ENCODE measurements at places on chromosomes 3 and 15.

- no peak for DNase-seq
Measured at GRCh38 chr15:38690216-38690615, 125.6 kb upstream of the RASGRP1 start.

GRCh38 chr3:141814375-141814774 is 51.2 kb downstream of the GRK7 start:
- DNase-seq: no peak

- DNase-seq: no peak
Measured at GRCh38 chr3:71462586-71462985, 120.9 kb downstream of the FOXP1 start.

DNA sequence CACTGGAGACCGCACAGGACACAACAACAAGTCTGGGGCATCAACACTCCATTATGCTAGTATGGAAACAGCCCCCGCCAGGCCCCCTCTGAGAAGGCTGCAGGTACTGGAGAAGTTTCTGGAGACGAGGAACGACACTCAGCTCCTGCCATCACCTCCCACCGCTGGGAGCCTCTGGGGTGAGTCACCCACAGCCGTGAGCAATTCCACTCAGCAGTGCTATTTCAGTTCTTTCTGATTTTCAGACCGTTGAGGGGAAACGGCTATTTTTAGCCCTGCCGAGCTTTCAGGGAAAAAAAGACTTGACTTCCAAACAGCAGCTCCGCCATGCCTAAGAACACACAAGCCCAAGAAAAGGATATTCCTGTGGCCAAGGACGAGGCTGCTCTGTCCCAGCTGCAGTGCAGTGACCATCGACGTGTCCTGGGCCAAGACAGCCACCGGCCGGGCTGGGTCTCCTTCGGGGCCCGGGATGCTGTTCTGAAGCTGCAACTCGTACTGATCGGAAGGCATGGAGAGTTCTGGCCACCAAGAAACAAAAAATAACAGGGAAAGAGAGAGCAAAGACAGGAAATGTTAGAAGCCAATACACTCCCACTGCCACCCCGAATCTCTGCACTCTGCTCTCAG is 40.8 kb downstream of the NUP210 start:
- DNase-seq: peak; percentile 82

DNA sequence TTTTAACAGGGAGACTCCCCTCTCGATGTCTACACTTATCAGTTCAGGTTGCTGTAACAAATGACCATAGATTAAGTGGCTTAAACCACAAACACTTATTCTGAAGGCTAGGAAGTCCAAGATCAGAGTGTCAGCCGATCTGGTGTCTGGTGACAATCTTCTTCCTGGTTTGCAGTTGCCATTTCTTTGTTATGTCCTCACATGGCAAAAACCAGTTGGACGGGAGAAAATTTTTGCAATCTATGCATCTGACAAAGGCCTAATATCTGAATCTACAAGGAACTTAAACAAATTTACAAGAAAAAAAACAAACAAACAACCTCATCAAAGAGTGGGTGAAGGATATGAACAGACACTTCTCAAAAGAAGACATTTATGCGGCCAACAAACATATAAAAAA is 116.9 kb upstream of the FOXB1 start:
- DNase-seq: no peak

DNA sequence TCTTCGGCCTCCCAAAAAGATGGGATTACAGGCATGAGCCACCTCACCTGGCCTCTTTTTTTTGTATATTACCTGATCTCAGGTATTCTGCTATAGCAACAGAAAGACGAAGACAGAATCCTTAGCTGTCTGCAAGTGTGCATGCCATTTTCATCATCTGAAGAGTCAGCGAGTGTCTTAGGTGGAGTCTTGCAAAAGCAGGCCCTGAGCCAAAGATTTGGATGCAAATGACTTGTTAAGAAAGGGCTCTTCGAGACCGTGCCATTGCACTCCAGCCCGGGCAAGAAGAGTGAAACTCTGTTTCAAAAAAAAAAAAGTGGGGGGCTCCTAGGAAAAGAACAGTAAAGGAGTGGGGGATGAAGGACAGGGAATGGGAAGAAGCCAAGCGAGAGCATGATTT is 10.2 kb upstream of the TRIM69 start:
- DNase-seq: peak; percentile 58

- DNase-seq: peak; percentile 66
Measured at GRCh38 chr3:15420871-15421270, 6.5 kb downstream of the METTL6 start.

DNA sequence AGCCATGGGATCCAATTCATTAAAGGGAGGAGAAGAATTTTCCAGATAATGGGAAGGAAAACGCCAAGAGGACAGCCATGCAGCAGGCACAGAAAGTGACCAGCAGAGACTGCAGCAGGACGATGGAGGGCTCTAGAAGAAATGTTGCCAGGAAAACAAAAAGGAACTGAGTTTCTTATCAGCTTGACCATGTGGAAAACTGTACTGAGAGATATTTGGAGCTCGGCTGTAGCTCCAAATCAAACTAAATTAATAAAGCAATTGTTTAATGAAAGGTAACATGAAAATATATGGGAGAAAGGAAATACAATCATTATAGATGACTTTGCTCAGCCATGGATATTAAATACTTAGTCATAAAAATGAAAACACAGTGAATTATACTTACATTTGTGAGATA is 63.7 kb downstream of the SSR3 start:
- no peak for DNase-seq

GRCh38 chr3:139128803-139129202 is 84.1 kb upstream of the PRR23C start:
- peak; percentile 31 for DNase-seq

DNA sequence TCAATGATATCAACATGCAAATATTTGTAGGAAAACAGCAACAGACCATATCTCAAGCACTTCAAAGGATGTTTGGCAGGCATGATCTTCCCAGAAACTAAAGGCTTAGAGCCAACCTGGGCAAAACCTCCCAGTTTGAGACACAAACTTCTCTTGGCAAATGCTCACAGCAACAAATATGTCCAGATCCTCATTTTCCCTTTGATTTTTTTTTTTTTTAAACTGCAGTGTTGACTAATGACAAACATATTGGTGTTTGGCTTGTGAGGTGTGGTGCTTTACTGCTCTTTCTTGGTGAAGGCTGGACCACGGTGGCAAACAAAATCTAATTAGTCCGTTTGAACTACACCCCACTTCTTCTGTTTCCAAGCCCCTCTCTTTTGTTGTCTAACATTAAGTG is 87.2 kb downstream of the EBLN2 start:
- DNase-seq: no peak

DNA sequence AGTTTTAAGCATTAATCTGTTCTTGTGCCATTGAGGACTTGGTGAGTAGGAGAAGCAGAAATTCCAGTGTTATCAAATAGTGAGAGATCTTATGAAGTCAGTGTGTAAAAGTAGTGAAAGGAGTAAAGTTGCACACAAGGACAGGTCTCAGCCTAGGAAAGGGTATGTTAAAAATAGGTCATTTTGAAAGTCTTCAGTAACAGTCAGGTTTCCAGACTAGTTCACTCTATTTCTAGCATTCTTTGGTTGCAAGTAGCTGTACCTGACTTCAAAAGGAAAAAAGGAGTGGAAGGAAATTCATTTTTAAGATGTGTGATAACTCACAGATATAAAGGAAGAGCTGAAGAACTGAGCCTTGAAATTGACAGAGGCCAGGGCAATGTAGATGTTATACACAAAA is 250.1 kb upstream of the SATB1 start:
- no peak for DNase-seq

DNA sequence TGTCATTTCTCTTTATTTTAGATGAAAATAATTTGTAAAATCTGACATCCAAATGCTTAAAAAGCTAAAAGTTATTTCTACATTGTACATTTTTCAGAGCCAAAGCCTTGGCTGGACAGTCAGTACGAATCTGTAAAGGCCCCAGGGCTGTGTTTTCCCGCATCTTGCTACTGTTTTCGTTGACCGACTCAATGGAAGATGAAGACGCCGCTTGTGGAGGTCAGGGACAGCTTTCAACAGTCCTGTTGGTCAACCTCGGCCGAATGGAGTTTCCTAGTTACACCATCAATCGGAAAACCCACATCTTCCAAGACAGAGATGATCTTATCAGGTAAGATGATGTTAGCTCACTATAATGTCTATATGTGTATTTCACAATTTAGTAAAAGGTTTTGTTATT is 10.0 kb downstream of the FAN1 start:
- no peak for DNase-seq

DNA sequence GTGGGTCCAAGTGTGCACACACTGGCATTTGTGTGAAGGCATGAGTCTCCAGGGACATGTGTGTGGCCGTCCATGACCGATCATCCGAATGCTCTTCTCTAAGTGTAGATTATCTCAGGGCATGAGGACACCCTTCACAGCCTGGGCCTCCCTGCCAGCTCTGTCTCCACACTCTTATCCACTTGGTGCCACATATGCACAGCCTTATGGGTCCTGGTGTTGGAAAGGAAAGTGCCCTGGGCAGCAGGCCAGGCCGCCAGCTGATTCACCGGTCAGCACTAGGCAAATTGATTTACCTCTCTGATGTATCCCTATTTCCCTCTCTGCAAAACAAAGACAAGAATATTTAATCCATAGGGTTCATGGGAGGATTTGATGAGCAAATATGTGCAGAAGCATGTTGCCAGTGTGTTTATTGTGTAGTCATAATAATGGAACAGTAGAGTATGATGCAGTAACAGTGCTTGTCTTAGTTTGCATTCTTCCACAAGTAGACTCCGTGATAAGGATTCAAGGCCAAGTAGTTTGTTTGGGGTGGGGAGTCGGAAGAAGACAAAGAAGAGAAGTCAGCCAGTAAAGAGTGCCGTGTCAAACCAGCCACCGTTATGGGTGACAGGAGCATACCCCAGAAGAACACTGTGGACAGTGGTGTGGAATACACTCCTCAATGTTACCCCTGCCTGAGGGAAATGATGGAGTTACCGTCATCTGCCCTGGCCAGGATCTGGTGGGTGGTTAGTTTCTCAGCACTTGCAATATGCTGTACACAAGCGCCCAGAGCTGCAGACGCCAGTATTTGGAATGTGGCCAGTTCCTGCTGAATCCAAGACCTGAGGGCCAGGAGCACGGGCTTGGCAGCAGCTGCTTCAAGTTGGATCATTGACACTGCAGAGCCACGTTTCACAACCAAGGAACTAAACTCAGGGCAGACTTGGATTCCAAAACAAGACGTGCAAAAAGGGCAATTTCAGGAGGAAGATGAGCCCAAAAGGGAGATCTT is 85.1 kb downstream of the MTHFS start:
- peak; percentile 60 for DNase-seq

DNA sequence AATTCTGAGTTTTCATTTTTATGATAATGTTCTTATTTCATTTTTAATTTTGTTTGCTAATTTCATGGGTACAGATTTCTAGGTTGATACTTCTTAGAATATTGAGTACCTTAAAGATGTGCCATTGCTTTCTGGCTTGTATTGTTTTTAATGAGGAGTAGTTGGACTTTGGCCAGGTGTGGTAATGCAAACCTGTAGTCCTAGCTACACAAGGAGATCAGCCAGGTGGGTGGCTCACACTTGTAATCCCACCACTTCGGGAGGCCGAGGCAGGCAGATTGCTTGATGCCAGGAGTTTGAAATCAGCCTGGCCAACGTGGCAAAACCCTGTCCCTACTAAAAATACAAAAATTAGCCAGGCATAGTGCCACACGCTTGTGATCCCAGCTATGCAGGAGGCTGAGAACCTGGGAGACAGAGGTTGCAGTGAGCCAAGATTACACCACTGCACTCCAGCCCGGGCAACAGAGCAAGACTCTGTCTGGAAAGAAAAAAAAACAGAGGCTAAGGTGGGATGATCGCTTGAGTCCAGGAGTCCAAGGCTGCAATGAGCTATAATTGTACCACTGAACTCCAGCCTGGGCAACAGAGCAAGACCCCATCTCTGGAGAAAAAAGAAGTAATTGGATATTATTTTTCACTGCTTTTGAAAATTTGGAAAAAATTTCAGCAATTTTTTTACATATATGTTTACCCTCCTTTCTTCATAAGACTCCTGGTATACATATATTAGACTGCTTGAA is 198.0 kb downstream of the ALCAM start:
- no peak for DNase-seq

DNA sequence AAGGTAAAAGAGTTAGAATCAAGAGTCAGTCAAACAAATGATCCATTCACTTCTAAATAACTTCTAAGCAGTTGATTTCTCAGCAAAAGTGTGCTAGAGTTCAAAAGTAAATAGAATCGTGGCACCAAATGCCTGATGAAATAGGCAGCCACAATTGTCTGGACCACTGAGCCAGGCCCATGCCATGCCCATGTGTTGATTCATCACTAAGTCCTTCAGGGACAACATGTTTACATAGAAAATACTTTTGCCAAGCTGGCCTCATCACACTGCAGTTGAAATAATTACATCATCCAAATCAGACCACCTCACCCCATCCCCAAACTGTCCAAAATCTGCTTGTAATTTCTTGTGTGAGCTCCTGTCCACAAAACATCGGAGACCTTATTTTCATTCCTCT is 216.3 kb downstream of the IGSF11 start:
- peak; percentile 27 for DNase-seq

DNA sequence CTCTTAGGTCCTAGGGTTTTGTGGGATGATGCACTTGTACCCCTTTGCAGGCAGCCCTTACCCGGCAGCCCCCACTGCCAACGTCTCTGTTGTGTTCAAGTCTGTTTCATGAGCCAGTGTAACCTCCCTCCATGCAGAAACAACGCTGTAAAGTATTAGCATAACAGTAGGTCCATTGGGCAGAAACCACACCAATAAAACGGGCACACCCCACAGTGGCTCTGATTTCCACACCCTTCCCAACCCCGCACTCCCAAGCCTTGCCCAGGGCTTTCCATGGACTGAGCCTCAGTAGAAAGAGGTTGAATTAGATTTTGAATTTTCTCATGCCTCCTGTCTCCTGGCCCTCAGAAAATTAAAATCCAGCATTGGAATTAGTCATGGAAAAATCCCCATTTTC is 124.5 kb downstream of the CACNA1D start:
- no peak for DNase-seq

- DNase-seq: no peak
Measured at GRCh38 chr3:11539677-11540076, 104.0 kb downstream of the VGLL4 start.

GRCh38 chr15:42919799-42920518 is 619 bp downstream of the TTBK2 start:
- DNase-seq: peak; percentile 41

DNA sequence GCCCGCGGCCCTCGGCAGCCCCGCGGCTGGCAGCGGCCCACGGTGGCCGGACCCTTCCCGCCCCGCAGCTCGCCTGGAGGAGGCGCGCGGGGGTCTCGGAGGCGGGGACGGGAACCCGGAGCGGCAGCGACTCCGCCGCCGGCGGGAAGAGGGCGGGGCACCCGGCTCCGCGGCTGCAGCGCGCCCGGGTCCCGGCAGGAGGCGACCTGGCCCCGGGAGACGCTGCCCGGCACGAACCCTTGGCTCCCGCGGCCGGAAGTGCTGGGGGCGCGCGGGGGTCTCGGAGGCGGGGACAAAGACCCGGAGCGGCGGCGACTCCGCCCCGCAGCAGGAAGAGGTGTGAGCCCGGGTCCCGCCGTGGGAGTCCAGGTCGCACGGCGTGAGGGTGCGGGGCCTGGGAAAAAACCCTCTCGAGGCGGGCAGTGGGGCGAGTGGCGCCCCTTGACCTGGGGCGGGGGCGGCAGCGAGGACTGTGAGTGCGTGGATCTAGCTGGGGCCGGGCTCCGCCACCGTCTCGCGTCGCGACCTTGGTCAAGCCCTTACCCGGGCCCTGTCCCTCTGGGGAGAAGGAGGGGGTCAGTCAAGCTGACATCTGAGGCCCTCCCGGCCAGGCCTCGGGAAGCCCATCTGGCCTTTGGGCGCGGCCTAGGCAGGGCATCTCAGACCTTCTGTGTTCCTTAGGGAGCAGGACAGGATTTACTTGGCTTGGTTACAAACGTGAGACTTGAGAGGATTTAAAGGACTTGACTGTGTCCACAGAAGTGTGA is at the start of gene CIB2:
Gene CIB2, minus strand, starts transcription at position 151 of the 767 bp plus-strand sequence. CDS start 230 bp downstream, outside the sequence.
- DNase-seq: peak; percentile 46
